ENCODE measurements at places on chromosomes 7 and 10.

GRCh38 chr10:126551202-126551601 is 119.3 kb downstream of the C10orf90 start:
- DNase-seq, result no peak

DNA sequence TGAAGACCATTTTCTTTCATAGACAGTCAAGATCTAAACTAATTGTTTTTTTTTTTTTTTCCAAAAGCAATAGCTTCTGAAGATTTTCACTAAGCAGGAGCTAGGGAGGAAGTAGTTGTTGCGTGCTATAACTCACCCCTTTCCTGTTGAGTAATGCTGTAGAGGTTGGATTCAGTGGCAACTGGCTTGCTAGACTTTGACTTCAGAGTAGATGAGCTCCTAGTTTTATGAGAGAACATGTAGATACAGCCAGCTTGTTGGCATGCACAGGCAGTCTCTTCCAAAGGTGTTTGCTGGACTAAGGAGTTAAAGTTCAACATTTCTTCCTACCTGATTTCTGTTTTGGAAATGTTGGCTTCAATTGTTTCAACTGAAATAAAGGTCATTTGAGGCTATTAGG is 66.2 kb upstream of the MXI1 start:
- no peak for DNase-seq

GRCh38 chr7:139655305-139655704 is 122.5 kb downstream of the HIPK2 start:
- DNase-seq, result no peak

GRCh38 chr7:73870041-73870492 is 9.1 kb downstream of the TMEM270 start:
- no peak for DNase-seq

GRCh38 chr10:119401671-119402395 is 140.7 kb downstream of the RGS10 start:
- no peak for DNase-seq

GRCh38 chr7:105886776-105887175 is 10.4 kb upstream of the ATXN7L1 start:
- DNase-seq, result no peak

DNA sequence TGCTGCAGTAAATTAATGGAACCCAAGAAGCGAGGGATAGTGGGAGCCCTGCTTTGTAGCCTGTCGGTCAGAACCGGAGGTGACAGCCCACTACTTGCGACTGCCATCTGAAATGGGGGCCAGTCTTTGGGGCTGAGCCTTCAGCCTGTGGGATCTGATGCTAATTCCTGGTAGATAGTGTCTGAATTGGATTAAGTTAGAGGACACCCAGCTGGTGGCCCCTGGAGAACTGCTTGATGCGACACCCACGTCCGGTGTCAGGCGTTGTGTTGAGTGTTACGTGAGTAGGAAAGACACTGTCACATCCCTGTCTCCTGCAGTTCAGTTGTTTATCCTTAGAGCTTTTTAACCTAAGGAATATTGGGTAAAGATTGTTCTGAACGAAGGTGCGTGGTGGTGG is 5.0 kb downstream of the EIF3B start:
- no peak for DNase-seq

GRCh38 chr10:62454687-62455397 is 80.7 kb downstream of the ZNF365 start:
- no peak for DNase-seq

- DNase-seq, result no peak
These were observed 45.7 kb downstream of the IKZF1 start for GRCh38 chr7:50349963-50350944.

DNA sequence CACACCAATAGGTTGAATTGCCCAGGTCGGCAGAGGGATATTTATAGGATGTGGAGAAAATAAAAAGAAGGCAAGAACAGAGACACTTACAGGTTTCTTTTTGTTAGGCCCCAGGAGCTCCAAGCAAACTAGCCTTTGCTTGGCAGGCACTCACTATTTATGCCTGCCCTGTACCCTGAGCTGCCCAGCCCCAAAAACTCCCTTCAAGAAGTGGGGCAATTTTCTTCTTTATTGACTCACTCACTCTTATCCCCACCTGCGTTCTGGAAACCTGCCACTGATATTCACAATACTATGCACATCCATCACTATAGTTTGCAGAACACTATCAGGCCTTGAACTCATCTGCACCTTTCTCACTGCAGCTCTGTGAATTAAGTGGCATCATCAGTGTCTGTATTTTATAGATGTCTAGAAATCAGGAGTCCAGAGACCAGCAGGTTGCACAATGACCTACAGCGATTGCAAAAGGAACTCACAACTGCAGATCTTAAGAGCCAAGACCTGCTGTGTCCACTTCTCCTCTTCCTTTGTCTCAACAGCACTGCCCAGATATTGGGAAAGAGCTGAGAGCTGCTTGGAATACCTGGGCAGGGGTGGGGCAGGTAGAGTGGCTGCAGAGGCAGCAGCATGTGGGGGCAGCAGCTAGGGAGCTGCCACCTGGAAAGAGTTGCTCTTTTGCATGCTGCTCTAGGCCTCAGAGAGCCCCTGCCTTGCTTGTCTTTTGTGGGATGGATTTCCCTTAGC is at the start of gene SFTPD:
Gene SFTPD, minus strand, starts transcription at position 130 of the 747 bp plus-strand sequence. CDS start 2,446 bp downstream, outside the sequence.
- no peak for DNase-seq

- DNase-seq, result no peak
These were observed 79.8 kb downstream of the CHN2 start for GRCh38 chr7:29274146-29275017.

- no peak for DNase-seq
These were observed 19.1 kb downstream of the DNAJB12 start for GRCh38 chr10:72335394-72336258.

DNA sequence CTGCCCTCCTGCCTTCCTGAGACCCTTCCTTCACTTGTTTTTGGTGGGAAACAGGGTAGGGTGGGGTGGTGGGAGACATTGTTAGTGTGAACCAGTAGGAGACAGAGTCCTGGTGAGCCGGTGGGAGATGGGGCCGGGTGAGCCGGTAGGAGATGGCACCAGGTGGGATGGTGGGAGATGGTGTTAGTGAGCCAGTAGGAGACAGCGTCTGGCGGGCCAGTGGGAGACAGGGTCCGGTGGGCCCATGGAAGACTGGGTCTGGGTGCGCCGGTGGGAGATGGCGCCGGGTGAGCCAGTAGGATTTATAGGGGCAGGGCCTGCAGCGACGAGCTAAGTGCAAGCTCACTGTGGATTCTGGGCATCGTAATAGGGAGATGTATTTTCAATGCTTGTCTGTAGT is 116.8 kb downstream of the TRRAP start:
- DNase-seq, result no peak

DNA sequence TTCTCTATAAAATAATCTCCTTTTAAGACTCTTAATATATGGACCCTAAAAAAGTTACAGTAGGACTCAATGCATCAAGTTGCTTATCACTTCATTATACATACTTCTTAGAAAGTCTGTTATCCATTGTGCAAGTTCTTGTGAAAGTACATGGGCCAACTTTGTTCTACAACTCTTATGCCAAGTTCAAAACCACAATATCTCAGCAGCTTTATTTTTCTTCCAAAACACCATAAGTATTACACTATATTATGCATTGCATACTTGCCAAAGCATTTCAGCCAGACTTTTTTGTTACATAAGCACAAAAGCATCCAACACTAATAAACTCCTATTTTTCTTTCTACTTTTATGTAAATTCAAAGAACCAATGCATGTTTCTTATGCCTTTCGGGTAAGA is 94.4 kb downstream of the AHR start:
- no peak for DNase-seq

- DNase-seq, result no peak
These were observed 23.7 kb upstream of the CAMK2B start for GRCh38 chr7:44348851-44349781.

- DNase-seq, result no peak
These were observed 37.4 kb upstream of the NPFFR1 start for GRCh38 chr10:70321233-70321632.

DNA sequence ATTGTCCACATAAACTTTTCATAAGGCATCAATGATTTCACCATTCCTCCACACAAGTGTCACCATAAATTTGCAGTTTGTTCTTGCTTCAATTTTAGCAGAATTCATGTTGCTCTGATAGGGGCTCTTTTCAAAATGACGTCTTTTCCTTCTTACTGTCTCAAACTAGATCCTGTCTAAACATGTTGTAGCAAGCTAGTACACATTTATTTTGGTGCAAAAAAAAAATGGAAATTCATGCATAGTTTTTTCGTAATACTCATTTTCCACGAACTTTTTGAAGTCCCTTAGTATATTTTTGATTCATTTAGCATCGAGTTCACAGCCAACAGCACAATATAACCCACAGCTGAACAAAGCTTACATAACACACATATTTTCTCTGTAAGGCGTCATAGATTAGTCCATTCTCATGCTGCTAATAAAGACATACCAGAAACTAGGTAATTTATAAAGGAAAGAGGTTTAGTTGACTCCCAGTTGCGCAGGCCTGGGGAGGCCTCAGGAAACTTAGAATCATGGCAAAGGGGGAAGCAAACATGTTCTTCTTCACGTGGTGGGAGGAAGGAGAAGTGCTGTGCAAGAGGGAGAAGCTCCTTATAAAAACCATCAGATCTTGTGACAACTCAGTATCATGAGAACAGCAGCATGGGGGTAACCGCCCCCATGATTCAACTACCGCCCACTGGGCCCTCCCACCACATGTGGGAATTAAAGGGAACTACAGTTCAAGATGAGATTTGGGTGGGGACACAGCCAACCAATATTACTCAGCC is 301.5 kb downstream of the CCDC3 start:
- DNase-seq, result no peak

DNA sequence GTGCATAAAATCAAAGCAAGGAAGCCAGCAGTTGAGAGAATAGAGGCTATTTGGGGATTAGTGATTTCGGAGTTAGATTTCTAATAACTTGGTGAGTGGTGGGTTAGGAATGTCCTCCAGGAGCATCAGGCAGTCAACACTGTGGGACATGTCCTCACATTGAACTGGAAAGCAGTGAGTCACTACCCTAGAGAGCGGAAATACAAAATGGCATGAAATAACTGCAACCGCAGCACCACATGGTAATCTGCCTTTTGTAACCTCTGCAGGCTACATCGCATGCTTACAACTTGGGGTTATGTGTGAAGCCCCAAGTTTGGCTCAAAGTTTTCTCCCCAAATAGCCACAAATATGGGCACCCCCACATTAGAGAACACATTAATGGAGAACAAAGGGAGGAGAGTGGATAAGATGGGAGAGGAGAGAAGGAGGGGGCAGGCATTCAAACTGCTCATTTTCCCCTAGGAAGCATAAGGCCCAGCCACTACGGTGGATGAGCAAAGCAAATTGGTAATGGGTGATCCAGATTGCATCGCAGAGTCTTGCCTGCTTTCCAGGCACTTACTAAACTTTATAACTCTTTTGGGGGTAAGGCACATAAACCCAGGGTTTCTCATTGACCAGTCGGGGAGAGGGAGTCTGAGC is 22.0 kb upstream of the SLF2 start:
- no peak for DNase-seq

GRCh38 chr10:124322191-124322980 is 96.3 kb downstream of the OAT start:
- no peak for DNase-seq

DNA sequence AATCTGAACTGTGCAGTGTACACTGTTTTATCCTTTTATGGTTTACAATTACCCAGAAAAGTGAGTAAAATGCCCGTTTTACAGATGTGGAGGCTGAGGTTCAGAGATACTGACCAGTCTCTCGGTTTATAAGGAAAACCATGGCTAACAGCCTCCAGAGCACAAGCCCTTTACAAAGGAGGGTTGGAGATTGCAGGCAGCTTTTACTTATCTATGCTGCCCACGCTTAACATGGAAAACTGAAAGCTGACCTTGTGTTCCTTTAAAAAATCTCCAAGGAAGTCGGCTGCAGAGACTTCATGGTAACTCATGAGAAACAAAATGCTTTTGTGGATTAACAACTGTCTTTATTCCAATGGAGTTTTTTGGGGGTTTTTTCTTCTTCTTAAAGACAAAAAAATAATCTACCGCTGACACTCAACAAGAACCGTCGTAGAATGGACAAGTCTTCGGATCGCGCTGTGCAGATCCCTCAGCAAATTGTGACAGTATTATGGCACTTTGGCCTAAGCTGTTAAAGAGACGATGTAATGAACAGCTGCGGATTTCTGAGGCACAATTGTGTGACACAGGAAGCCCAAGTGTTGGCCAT is 654 bp upstream of the SLF2 start:
- no peak for DNase-seq

GRCh38 chr7:157881048-157881771 is 544.4 kb downstream of the DNAJB6 start:
- no peak for DNase-seq

GRCh38 chr10:29185050-29185449 is 103.8 kb upstream of the LYZL1 start:
- no peak for DNase-seq

- no peak for DNase-seq
These were observed 34.7 kb downstream of the ENTPD7 start for GRCh38 chr10:99693933-99694583.

- no peak for DNase-seq
These were observed 34.9 kb downstream of the PRTFDC1 start for GRCh38 chr10:24917493-24917892.

GRCh38 chr7:142868188-142868985 is 13.5 kb downstream of the EPHB6 start:
- no peak for DNase-seq

- no peak for DNase-seq
These were observed 16.6 kb upstream of the AQP1 start for GRCh38 chr7:30894866-30895605.

DNA sequence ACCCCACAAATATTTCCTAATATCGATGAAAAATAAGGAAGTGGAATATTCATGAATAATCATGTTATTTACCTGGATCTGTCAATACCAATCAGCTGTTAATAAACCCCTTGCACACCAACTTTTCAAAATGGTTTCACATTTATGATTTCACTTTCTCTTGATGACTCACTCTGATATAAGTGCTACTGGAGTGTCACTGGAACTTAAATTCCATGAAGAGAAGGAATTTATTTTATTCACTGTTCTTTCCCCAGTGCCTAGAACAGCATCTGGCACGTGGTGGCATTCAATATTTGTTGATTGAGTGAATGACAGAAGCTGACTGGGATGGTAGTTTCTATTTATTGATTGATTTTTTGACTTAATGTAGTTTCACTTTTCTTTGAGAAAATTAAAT is 3.5 kb upstream of the ENO4 start:
- DNase-seq, result no peak

- DNase-seq, result no peak
These were observed 19.6 kb downstream of the NOC3L start for GRCh38 chr10:94343151-94343550.

GRCh38 chr10:5343979-5344378 is 20.8 kb upstream of the UCN3 start:
- no peak for DNase-seq

GRCh38 chr7:132785870-132786269 is 209.6 kb upstream of the PLXNA4 start:
- DNase-seq, result no peak

DNA sequence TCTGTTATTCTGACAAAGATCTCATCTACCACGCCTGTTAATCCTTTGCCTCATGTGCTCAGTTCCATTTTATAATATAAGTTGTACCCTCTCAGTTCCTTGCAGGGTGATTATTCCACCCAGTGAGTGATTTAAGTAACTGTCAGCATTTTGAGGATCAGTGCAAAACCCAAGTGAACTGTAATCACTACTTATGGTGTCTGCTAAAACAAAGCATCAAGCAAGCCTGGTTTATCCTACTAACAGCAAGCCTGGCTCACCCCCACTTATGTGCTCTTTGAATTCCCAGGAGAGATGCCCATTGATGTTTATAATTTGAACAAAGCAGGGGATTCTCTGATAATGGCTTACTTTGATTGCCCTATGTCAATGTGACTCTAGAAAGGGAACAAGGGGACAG is 186.8 kb upstream of the LRGUK start:
- no peak for DNase-seq

All from stimulated activated CD8-positive, alpha-beta memory T cell treated with anti-CD3 and anti-CD28 coated beads, Interleukin-7, amount 100 ng/mL, for 1 hour (primary cell).